Stimulated activated CD4-positive, alpha-beta T cell treated with anti-CD3 and anti-CD28 coated beads, Interleukin-15, amount 100 ng/mL, for 48 hours (primary cell): ENCODE measurements at places on chromosomes 7 and 10.

- peak; percentile 40 for DNase-seq
Measured at GRCh38 chr10:34638406-34639054, 176.6 kb downstream of the PARD3 start.

DNA sequence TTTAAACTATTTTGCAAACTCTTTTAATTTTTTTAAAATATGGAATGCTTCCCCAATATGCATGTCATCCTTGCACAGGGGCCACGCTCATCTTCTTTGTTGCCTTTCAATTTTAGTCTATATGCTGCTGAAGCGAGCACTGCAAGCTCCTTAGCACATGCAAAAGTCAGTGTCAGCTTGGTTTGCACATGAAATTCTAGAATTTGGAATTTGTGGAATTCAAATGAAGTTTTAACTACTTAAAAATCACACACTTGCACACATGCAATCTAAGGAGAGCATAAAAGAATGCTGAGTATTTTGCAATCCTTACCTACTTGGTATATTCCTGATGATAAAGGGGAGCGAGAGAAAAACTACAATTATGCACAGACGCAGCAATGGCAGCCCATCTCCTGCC is 78.3 kb upstream of the ATP6V0A4 start:
- no peak for DNase-seq

DNA sequence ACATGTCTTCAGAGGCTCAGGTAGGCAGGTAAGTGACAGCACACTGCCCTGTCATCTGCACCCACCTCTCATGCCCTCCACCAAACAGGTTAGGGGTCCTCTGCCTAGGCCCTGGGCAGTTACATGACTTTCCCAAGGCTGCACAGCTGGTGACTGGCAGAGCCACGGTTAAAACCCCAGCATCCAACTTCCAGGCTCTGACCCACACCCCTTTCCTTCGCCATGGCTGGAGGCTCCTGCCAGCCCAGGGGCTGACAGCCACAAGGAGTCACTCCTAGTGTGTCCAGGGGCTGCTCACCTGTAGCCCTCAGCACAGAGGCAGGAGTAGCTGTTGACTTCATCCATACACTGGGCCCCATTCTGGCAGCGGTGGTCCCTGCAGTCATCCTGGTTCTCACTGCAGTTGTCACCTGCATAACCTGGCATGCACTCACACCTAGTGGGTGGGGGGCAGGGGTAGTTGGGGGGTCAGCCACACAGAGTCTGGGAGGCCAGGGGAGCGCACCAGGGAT is 175.0 kb downstream of the SLIT1 start:
- no peak for DNase-seq

GRCh38 chr10:69096045-69096444 is 8.1 kb downstream of the SRGN start:
- no peak for DNase-seq

DNA sequence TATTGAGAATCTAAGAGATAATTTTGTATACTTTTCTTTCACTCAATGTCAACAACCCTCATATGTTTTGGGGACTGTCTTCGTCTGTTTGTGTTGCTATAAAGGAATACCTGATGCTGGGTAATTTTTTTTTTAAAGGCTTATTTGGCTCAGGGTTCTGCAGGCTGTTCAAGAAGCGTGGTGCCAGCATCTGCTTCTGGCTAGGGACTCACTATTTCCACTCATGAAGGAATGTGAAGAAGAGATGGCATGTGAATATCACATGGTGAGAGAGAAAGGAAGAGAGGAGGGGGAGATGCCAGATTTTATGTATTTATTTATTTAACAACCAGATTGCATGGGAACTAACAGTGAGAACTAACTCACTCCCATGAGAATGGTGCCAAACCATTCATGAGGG is 827.4 kb upstream of the PHF14 start:
- DNase-seq, result no peak

DNA sequence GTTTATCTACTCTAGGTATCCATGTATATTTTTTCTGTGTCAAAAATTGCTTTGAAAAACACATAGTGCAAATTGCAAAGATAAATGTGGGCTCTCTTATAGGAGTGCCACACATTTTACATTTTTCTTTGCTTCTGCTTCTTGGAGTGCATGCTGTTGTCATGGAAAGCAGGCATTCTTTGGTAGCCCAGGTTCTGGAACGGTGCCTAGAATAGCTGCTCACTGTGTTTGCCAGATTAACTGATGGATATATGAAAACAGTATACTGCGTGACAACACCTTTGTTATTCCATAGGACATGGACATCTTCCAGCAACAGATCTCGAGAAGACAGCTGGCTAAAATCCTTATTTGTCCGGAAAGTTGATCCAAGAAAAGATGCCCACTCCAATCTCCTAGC is 13.4 kb downstream of the NIPSNAP2 start:
- DNase-seq, result no peak

DNA sequence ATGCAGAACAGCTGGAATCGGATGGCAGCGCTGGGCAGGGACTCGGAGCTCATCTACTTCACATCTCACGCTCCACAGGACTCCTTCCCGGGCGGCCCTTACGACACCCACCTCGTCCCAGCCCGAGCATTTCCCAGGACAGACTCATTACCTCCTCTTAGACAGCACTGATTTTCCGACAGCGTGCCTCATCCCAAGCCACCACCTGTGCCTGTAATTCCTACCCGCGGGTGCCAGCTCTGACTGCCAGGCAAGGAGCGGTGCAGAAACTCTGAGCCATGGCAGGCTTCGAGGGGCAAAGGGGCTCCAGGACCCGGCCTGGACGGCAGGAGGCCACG is 25.6 kb downstream of the GPER1 start:
- DNase-seq, result no peak

- DNase-seq, result no peak
Measured at GRCh38 chr7:143046426-143046851, 5.7 kb upstream of the OR6V1 start.

DNA sequence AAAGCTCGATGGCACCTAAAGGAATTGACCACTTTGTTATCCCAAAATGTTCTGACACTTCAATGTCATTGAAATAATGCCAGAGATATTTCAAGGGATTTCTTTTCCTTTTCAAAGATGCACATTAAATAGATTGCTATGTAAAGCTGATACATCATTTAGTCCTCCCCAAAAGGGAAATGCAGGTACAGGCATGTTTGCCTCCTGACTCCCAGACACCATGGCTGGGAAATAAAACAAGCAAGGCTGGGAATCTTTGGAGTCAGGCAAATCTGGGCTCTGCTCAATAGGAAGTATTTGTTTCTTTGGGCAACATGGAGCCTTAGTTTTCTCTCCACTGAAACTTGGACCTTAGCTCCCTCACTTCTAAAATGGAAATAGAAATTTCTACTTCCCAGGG is 230.8 kb upstream of the LRRTM3 start:
- DNase-seq, result no peak

- no peak for DNase-seq
Measured at GRCh38 chr10:87927091-87927490, 63.7 kb downstream of the PTEN start.

DNA sequence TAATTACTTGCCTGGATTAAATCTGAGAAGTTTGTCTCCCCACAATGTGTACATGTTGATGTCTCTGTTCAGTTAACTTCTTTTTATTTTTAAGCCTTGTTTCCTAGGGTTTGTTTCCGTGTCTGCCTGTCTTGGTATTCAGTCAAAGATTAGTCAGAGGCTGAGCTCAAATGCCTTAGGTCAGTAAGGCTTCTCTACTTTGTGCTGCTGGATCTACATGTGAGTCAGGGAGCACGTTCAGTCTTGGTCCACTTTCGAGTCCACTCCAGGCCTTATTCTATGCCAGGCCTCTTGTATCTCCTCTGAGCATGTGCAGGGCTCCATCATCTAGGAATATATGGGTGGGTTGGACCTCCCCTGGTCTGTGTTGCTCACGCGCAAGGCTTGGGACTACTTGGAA is 93.3 kb upstream of the FZD8 start:
- DNase-seq, result no peak

GRCh38 chr7:92732316-92733036 is 103.9 kb downstream of the CDK6 start:
- DNase-seq, result no peak

DNA sequence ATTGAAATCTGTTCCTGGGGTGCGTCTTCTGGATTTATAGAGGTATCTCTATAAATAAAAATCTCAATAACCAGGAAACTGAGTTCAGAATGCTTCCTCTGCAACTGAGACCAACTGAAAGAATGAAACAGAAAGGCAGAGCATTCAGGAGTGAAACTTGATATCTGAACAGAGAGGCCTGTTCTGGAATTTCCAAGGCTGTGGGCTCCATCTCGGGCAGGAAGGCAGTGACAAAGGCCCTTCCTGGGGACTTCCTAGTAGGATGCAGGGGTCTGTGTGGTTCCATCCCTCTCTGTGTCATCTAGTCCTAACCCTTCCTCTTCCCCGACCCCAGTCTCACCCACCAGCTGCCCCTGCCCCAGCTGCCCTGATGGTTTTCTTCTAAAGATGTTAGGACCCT is 52.0 kb downstream of the JCAD start:
- no peak for DNase-seq

DNA sequence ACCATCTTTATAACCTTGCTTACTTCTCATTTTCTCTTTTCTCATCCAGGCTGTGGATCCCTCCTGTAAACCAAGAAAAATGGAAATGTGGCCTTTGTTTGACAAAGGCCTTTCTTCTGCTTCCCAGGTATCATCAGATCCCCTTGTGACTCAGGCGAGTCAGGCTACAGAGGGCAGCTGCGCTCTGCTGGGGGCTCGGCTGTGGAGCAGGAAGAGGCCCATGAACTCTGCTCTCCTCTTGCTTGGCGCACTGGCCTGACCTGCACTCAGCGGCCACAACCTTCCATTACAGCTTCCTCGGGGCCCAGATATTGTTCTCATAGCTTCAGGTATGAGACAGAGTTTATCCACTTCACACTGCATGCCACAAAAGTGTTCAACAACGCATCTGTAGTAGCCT is 457.6 kb upstream of the COBL start:
- no peak for DNase-seq
